RWPE2 (cell line): ENCODE measurements at places on chromosomes 4 and X.

- DNase-seq = no peak
Measured at GRCh38 chr4:159434114-159434870, 331.4 kb downstream of the RAPGEF2 start.

GRCh38 chr4:182938205-182938645 lies 21.0 kb upstream of the DCTD start:
- DNase-seq = no peak

DNA sequence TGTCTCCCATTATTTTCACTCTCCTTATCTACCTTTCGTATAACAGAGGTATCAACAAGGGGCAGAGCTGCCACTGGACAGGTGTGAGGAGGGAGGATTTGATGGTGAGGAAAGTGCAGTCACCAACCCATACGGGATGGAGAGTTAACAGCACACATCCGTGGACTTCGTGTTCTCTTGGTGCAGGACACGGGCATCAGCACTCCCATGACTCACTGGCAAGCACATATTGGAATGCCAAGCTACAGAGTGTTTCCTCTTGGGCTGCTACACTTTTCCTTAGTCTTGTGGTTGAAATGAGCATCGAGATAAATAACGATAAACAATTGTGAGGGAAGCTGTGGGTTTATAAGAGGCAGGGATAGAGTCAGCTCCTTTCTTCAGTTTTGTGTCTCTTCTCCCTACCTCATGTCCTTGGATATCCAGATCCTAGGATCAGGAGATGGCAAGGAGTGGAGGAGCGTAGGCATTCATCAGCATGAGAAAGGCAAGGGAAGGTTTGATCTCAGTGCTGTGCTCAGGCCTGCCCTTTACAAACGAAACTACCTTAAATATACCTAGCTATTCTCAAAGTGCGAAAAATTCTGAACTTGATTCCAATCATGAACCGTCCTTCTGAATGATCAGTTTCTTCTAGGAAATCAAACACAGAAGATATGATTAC lies 96.3 kb downstream of the ZNF827 start:
- no peak for DNase-seq

GRCh38 chr4:71194454-71194853 lies 144.4 kb upstream of the SLC4A4 start:
- DNase-seq = no peak

- DNase-seq = no peak
Measured at GRCh38 chr4:45692131-45692735, 431.6 kb downstream of the GABRG1 start.

DNA sequence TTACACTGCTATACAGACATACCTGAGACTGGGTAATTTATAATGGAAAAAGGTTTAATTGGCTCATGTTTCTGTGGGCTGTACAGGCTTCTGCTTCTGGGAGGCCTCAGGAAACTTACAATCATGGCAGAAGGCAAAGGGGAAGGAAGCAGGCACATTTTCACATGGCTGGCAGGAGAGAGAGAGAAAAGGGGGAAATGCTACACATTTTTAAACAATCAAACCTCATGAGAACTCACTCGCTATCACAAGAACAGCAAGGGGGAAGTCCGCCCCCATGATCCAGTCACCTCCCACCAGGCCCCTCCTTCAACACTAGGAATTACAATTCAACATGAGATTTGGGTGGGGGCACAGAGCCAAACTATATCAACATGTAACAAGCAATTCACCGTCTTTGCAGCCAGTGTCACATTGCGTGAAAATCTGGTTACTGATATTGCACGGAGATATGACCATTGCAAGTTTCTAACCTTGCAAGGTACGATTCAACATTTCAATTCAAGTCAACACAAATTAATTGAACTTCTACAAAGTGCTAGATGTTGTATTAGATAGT lies 61.7 kb upstream of the RELL1 start:
- no peak for DNase-seq

GRCh38 chr4:39061457-39061856 lies 575 bp upstream of the KLHL5 start:
- DNase-seq = no peak

- DNase-seq = no peak
Measured at GRCh38 chrX:108735679-108736508, 469 bp downstream of the IRS4 start.

DNA sequence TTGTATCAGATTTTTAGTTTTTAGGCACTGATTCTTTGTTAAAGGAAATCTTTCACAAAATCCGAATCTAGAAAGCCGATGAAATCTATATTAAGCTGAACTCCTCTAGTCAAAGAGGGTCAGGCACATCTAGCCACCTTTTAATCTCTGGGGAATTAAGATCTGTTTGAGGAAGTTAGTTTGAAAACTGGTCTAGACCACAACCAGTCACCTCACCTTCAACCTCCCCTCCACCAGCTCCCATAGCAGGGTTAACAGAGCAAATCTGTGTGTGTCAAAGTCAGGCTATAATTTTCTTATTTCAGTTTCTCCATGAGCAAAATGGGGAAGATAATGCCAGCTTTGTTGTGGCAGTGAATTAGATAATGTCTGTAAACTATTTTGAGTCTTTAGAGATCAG lies 110.0 kb upstream of the IGFBP7 start:
- DNase-seq = no peak

DNA sequence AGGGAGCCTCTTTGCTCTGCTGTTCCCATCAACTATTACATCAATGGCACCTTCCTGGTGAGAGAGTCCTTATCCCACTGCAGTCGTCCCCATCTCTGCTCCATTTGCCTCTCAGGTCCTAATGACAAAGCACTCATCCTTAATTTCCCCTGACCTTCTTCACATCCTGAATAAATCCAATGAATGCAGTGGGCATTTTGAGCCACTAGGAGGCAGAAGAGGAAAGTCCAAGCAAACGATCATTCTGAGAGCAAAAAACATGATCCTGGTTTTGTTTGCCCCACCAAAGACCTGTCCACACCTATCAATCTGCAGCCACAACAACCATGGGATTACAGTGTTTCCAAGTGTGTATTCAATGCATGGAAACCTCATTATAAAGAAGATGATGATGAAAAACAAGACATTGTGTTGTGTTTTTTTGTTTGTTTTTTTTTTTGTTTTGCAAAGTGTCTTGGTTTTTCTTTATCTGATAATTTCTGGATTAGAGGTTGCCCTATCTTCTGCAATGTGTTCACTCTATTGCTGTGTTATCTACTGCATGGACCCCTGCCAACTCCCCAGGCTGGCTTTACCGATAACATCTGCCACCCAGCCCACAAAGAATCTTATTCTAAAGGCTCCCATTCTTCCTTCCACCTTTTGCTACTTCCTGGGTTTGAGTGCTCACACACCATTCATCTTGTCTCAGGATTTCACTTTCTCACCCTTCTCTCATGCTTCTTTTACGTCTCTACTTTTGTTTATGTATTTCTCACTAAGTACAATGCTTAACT lies 207.2 kb downstream of the NLGN4X start:
- DNase-seq = no peak

DNA sequence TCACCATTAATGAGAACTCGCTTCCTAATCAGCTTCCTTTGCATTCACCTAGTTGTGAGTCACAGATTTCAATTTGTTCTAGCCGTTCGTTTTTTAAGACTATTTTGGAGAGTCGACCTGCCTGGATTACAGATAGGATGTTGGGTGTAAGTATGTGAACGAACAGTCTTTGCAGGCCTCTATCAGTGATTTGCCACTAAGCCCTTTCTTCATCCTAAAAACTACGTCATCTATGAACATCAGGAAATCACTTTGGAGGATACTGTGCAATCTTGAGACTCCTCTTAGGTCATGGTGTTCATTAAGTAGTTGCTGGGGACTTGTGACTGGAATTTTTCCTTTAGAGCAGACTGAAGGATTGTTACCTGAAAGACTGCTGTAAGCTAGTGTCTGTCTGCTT lies 1.1 kb downstream of the POLA1 start:
- no peak for DNase-seq

- no peak for DNase-seq
Measured at GRCh38 chrX:141467442-141467841, 117.1 kb downstream of the SPANXA1 start.

DNA sequence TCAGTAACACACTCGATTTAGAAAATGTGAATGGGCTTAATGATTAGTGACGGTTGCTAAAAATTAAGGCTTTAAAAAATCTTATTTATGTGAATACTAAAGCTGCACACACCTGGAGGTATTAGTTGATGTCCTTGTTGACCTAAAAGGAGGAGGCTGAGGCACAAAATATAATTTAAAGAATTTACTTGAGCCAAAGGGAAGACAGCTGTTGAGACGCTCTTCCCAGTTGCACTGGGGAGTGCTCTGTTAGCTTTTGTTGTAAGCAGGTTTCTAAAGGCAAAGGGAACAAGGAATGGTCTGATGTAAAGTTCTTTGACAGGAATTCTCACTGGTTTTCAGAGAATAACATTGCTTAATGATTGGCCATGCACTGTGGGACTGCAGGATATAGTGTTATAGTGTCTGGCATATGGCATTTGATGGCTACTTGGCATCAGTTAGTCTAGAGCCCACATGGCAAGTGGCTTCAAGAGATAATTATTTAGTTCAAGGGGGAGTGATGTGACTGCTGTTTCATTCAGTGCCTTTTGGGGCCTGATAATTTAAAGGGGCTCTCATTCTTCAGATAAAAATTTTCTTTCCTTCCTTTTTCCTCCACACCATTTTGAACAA lies 30.8 kb upstream of the PGM2 start:
- no peak for DNase-seq

- DNase-seq = no peak
Measured at GRCh38 chrX:105526431-105526830, 295.9 kb upstream of the NRK start.

DNA sequence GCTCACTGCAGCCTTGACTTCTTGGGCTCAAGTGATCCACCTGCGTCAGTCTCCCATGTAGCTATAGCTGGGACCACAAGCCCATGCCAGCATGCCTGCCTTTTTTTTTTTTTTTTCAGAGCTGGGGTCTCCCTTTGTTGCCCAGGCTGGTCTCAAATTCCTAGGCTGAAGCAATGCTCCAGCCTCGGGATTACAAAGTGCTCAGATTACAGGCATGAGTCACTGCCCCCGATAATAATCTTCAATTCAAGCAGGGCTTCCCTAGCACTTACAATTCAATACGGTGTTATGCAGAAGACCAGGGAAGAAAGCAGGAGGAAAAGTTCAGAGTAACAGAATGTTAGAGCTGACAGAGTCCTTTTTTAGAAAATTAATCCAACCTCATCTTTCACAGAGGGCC lies 26.1 kb downstream of the OTOP1 start:
- no peak for DNase-seq

GRCh38 chr4:118683513-118683912 lies 1.7 kb upstream of the METTL14 start:
- DNase-seq = no peak

- no peak for DNase-seq
Measured at GRCh38 chrX:109187473-109188168, 294.3 kb downstream of the GUCY2F start.

DNA sequence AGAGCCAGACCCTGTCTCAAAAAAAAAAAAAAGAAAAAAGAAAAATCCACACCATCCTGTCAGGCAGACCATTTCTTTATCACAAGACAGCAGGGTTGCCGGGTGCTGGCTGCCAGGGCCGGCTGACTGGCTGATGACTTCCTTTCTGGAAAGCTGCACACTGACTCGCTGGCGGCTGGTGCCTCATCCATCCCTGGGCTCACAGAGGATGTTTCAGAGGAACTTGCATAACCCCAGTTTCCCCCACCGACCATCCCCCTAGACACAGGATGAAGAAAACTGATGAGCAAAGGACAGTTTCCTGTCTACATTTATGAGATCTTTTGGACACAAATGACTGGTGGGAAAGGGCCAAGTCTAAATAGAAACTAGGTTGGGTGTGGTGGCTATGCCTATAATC lies 14.1 kb downstream of the HPSE start:
- no peak for DNase-seq

GRCh38 chr4:573122-573892 lies 2.8 kb downstream of the TMEM271 start:
- no peak for DNase-seq

GRCh38 chrX:120769576-120770341 lies 105.9 kb downstream of the CT47B1 start:
- no peak for DNase-seq

GRCh38 chr4:98399915-98400314 lies 138.7 kb downstream of the RAP1GDS1 start:
- no peak for DNase-seq

GRCh38 chr4:131613086-131613823 lies 1535.8 kb upstream of the PCDH10 start:
- DNase-seq = no peak

DNA sequence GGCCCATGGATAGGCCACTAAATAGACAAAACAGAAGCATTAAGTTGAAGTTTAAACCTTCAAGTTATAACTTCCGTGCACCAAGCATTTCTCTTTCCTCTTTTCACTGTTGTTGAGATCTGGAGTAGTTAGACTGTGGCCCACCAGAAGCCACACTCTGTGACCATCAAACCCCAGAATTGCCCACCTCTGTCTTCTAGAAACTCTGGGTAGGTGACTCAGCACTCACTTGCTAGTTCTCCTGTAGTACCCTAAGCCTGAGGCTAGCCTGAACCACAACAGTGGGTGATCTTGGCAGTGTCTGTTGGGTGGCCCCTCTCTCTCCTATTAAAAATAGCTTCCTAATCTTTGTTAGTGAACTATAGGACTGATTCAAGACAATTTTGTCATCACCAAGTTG lies 24.6 kb upstream of the CD40LG start:
- no peak for DNase-seq

GRCh38 chrX:123814343-123814742 lies 45.5 kb upstream of the XIAP start:
- DNase-seq = no peak

- no peak for DNase-seq
Measured at GRCh38 chr4:70712604-70713452, 8.9 kb upstream of the RUFY3 start.

GRCh38 chrX:109782994-109783700 lies 50.1 kb upstream of the ACSL4 start:
- no peak for DNase-seq

GRCh38 chr4:8274765-8275547 lies 5.4 kb downstream of the HTRA3 start:
- DNase-seq = no peak

DNA sequence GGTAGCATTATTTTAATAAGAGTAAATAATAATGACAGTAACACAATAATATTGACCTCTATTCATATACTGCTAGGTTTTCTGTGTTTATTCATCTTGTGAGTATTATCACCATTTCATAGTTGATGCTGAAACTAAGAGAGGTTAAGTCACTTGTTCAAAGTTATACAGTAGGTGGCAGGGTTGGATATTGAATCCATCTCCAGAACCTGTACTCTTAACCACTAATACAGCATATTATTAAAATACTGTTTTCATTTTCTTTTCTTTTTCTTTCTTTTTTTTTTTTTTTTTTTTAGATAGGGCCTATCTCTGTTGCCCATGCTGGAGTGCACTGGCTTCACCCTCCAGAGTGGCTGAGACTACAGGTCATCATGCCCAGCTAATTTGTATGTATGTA lies 7.1 kb upstream of the ELF2 start:
- DNase-seq = no peak

GRCh38 chr4:101500742-101501141 lies 153.4 kb upstream of the PPP3CA start:
- DNase-seq = no peak

DNA sequence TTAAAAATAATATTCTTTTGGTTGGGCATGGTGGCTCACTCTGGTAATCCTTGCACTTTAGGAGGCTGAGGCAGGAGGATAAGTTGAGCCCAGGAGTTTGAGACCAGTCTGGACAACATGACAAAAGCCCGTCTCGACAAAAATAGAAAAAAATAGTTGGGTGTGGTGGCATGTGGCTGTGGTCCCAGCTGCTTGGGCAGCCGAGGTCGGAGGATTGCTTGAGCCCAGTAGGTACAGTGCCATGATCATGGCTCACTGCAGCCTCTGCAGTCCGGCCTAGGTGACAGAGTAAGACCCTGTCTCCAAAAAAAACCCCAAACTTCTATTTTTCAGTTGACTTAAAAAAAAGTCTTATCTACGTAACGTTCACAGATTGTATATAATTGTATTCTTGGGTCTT lies 23.9 kb downstream of the UBE2K start:
- no peak for DNase-seq
